ENCODE measurements at places on chromosomes 5 and 9.

DNA sequence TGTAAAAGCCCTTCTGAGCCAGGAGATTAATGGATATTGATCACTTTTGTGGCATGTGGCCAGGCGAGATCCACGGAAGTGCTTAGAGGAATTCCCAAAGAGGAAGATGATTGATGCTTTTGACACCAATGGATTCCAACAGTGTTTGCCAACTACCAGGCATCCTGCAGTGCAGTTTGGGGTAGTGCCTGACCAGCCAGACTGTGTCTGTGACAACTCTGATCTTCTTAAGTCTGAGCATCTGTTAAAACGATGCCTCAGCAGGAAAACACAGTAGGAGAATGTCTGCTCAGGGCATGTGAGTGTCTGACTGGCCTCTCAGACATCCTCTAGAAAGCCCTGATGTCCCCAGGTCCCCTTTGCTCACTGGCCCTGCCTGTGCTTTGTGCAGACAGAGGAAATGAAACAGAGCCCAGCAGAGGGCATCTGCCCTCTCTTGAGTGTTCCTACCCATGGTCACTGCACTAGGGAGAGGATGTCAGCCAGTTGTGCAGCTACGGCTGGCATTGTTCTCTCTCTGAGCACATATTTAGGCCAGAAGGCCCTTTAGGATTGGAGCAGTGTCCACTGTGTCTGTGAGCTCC lies 57.0 kb downstream of the TRPC7 start:
- DNase-seq, result no peak

- no peak for DNase-seq
These were observed 142.4 kb downstream of the C9orf50 start for GRCh38 chr9:129478461-129478860.

- DNase-seq, result no peak
These were observed 132.2 kb downstream of the ARL15 start for GRCh38 chr5:54178207-54178606.

DNA sequence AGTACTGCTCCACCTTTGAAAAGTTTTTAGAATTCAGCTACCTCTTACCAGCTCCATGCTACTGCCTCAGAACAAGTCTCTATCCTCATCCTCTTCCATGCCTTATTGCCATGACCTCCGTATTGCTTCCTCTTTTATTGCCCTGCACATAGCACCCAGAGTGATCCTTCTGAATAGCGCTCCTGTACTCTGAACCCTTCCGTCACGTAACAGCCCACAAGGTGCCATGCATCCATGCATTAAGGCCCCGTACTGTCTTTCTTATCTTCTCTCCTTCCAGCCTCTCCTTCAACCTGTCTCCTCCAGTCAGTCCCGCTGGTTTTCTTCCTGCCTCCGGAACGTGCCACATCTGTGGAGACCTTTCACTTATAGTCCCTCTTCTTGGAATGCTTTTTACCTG lies 273.3 kb upstream of the SEMA6A start:
- no peak for DNase-seq

DNA sequence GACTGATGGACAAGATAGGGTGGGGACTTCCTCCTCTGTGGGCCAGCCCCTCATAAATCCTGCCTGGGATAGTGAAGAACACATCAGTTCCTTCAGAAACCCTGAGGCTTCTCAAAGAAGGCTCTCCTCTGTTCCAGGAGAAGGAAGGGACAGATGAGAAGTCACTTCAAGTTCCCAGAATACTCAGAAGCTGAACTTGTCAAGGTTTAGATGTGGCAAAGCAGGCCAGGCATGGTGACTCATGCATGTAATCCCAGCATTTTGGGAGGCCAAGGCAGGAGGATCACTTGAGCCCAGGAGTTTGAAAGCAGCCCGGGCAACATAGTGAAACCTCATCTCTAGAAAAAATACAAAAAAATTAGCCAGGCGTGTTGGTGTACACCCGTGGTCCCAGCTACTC lies 38.5 kb downstream of the STOM start:
- DNase-seq, result no peak

DNA sequence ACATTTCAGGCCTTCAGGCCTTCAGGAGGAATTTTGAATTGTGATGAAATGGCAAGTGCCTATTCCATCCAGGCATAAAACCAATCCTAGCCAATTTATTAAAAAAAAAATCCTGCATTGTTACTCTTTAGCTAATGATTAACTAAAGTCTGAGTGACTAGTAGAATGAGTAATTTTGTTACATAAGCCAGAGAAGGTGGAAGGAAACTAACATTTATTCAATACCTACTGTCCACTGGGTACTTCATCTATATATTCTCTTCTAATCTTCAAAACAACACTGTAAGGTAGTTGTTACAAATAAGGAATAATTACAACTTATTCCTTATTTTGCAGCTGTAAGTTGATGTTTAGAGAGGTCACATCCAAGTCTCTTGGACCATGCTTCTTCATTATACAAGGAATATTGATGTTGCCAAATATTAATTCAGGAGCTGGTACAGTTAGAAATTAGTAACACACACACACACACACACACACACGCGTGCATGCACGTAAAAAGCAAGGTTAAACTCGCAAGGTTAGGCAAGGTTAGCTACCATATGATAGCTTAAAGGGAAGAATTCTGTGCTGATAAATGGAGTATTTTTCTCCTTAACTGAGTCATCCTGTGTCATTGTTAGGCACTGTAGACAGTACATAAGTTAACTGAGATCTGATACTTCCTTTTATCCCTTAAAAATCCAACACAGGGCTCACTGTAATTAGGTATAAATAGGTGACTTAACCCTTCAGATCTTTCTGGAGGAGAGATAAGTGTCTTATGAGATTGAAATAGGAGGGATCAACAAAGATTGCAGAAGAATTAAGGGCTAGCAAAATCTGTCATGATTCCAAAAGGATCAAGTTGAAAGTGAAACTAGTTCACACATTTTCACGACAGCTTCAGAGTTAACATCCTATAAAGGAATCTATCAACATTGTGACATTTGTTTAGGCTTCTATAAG lies 596.9 kb downstream of the PDE4D start:
- DNase-seq, result no peak

DNA sequence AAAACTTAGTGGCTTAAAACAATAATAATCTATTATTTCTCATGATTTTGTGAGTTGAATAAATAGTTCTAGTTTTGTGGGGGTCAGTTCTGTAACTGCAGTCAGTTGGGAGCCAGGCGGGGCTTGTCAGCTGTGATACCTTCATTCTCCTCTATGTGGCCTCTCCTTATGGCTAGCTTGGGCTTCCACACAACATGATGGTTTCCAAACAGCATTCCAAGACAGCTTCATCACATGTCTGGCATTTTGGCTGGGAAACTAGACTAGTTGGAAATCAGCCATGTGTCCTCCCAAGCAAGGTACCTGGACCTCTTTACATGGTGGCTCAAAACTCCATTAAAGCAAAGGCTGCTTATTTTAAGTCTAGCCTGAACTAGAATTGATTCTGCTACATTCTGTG lies 61.4 kb upstream of the RANBP3L start:
- peak; percentile 11 for DNase-seq

GRCh38 chr9:76898786-76899185 lies 7.1 kb downstream of the PRUNE2 start:
- no peak for DNase-seq

GRCh38 chr5:135502836-135503520 lies 32.8 kb downstream of the NEUROG1 start:
- DNase-seq, result no peak

GRCh38 chr5:66976108-66976507 lies 220.5 kb downstream of the CD180 start:
- no peak for DNase-seq

DNA sequence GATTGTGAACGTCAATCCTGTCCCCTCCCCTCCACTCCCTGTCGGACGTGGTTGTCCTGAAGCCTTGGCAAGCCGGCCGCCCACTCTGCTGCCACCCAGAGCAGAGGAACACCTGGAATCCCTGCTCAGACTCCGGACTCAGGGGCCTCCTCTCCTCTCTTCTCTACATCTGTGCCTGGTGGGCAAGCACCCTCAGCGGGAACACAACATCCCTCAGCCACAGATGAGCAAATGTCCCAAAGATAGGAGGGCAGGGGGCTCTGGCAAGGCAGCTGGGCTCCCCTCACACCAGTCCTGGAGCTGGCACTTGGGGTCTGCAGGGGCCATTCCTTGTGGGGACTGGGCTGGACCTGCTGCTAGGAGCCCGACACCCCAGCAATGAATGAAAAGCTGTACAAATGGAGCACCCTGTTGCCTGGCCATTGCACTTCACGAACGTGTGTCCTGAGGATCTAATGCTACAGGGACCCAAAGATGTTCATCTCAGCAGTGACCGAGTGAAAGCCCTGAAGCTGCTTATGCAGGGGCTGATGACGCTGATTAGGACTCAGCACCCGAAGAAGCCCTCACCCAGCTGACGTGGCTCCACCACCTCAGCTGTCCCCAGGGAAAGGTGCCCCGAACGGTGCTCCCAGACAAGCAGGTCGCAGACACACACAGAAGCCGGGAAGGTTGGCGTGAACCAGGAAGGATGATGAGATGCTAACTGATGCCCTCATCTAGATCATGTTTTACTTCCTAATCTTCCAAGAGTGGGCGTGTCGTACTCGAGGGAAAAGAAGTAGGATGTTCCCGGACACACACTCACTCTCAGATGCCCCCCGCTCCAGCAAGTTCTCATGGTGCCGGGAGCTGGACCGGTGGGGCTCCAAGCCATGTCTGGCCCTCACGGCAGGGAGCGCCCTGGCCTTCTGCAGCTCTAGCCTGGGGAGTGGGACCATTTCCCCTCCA lies 177.0 kb upstream of the PPP1R26 start:
- DNase-seq, result no peak

- DNase-seq, result no peak
These were observed 665.4 kb downstream of the MAT2B start for GRCh38 chr5:164170814-164171213.

- DNase-seq, result no peak
These were observed 37.2 kb upstream of the TTC39B start for GRCh38 chr9:15344191-15344590.

DNA sequence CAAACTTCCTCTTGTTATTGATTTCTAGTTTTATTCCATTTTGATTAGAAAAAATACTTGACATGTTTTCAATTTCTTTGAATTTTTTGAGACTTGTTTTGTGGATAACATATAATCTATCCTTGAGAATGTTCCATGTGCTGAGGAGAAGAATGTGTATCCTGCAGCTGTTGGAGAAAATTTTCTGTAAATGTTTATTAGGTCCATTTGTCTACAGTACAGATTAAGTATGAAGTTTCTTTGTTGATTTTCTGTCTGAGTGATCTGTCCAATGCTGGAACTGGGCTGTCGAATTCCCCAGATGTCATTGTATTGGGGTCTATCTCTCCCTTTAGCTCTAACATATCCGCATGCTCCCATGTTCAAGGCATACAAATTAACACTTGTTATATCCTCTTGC lies 251.2 kb downstream of the CSNK1G3 start:
- no peak for DNase-seq

GRCh38 chr5:159049844-159050315 lies 49.8 kb downstream of the EBF1 start:
- DNase-seq, result no peak

DNA sequence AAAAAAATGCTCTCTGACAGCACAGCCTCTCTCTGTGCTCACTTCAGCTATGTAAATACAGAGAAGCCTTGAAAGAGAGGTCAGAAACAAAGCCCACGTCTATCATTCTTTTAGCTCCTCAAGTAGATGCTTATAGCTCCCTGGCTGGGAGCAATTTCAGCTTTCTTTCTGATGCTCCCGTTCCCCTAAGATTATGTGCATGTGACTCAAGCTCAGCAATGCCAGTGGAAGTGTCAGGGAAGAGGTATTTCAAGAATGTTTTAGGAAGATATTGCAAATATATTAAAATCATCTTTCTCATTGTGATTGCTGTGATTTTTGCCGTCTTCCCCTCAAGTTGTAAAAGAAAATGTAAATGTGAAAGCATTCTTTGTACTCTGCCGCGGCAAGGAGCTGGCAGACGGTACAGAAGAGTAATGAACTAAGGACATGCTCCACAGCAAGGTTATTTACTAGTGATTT lies 1353.7 kb upstream of the ACO1 start:
- DNase-seq, result peak; percentile 27

GRCh38 chr5:119420169-119420568 lies 32.1 kb upstream of the HSD17B4 start:
- DNase-seq, result no peak

- no peak for DNase-seq
These were observed 147.6 kb downstream of the EFNA5 start for GRCh38 chr5:107523029-107523680.

DNA sequence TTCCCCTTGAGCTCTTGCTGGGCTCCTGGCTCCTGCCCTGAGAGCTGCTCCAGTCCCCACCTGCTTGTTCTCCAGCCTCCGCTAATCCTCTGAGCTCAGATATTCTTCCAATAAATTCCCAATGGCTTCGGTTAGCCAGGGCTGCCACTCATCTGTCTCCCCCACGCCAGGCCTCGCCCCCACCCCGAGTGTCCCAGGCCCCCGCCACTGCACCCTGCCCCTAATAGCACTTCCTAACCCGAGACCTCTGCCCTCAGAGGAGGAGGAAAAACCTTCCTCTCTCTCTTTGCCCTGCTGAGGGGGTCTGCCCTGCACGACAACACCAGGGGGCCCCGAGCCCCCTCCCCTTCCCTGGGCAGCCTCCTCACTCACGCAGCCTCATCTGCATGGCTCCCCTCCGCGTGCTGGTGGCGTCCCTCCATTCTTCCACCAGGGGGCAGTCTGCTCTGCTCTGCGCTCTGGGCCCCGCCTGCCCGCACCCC lies 5.4 kb upstream of the LCN15 start:
- peak; percentile 48 for DNase-seq

GRCh38 chr9:15243081-15243480 lies 63.9 kb downstream of the TTC39B start:
- DNase-seq, result no peak

DNA sequence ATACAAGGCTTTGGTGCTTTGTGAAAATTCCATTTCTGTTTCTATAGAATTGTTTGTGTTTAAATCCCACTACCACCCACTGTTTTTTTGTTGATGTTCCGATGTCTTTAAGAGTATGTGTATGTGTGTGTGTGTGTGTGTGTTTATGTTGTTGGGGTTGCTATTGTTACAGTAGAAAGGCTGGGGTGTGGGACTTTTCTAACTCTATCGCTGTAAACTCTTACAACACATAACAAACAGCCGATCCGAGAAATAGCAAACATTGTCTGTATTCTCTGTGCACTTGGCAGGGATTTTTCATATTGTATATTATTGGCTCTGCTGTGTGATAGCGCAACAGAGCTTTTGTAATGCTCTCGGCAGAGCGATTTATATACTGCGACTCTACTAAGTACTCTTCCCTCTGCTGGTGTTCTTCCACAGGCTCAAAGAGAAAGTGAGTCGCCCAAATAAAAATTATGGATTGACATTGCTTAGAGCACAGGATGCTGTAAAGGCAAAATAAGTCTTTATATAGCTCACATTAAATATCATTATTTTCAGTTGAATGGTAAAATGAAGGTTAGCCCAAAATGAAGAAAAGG lies 492.2 kb upstream of the ARRDC3 start:
- no peak for DNase-seq

GRCh38 chr5:160287378-160288051 lies 24.8 kb downstream of the CCNJL start:
- DNase-seq, result peak; percentile 81

Data from iPS DF 6.9 (cell line).